Glutamatergic neuron (in vitro differentiated cells): ENCODE measurements at places on chromosomes 7 and 10. TPM values are rescaled to one million over a fixed set of nuclear protein-coding genes. Genes with fewer than 3 reads are reported as not detected.

The FFAR4 gene
- total RNA-seq, result not detected

DNA sequence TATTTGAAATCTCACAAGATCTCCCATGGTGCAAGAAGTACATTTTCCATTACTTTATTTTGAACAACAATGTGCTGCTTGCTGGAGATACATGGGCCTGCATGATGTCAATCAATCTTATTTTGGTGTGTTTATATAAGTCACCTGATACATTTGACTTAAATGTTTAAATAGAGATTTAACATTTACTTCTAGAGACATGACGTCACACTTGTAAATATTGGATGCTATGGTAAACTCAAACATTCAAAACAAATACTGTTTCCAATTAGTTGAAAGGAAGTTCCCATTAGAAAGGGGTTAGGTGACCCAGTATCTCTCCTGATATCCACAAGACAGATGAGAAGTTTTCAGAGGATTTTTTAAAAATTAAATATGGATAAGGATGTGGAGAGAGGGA, 214.5 kb downstream of the NSUN6 start:
- no peaks in the 10 kb centered on the region for H3K36me3 ChIP-seq
- peaks cover 1% of the 10 kb centered on the region for H3K27me3 ChIP-seq
- no peaks in the 10 kb centered on the region for H3K4me1 ChIP-seq
- no peak overlapping the region for H3K27ac ChIP-seq
- DNase-seq, result no peak

DNA sequence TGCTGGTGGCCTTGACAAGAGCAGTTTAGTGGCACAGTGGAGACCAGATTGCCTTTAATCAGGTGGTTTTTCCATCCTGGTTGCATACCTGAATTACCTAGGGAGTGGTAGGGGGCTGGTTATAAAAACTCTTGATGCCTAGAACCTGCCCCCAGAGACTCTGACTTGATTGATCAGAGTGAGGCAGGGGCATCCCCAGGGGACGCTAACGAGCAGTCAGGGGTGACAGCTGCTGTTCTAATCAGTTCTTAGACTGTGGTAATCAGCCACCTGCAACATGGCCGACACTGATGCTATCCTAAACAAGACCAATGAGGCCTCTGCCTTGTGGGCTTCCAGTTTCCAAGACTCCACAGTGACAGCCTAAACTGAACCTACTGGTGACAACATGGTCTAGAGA, 2.0 kb upstream of the OPALIN start:
- no peaks in the 10 kb centered on the region for H3K36me3 ChIP-seq
- H3K4me1 ChIP-seq, result peaks cover 7% of the 10 kb centered on the region
- peaks cover 7% of the 10 kb centered on the region for H3K27me3 ChIP-seq

- H3K36me3 ChIP-seq, result peaks cover under 1% of the 10 kb centered on the region
- DNase-seq, result no peak
- H3K4me3 ChIP-seq, result no peak overlapping the region
- no peaks in the 10 kb centered on the region for H3K4me1 ChIP-seq
- H3K27me3 ChIP-seq, result no peaks in the 10 kb centered on the region
Observed at GRCh38 chr10:117458571-117458970, 83.3 kb upstream of the PDZD8 start.
